HTR-8/SVneo (cell line): ENCODE measurements at places on chromosomes 1 and 21.

- DNase-seq, result peak; percentile 32
Measured at GRCh38 chr1:165073185-165074007, 283.1 kb downstream of the LMX1A start.

- DNase-seq, result no peak
Measured at GRCh38 chr21:38183961-38184360, 72.8 kb upstream of the KCNJ15 start.

GRCh38 chr1:75630004-75630594 lies 19.2 kb upstream of the SLC44A5 start:
- no peak for DNase-seq

- no peak for DNase-seq
Measured at GRCh38 chr1:207393610-207394009, 60.5 kb upstream of the CR2 start.

- no peak for DNase-seq
Measured at GRCh38 chr1:15180189-15180588, 26.6 kb downstream of the TMEM51 start.
